ENCODE measurements at places on chromosomes 2 and 18.

GRCh38 chr2:24984912-24985311 is 13.2 kb upstream of the DNAJC27 start:
- DNase-seq, result peak; percentile 64

GRCh38 chr2:62826141-62826540 is 120.6 kb downstream of the EHBP1 start:
- no peak for DNase-seq

DNA sequence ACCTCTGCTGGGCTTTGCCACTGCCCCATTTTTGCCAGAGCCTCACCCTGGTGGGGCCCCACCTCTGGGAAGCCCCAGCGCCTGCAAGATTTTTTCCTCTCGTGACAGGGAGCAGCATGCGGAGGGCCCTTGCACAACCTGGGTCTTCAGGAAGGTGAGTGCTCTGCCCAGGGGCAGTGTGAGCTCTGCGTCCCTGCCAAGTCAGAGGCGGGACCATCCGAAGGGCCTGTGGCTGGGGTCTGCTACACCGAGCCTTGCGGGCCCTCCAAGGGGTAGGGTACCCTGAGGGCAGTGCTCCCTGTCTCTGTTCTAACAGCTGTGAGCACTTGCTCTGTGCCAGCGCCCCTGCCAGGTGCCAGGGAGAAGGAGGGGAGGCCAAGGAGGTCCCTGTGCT is 5.8 kb upstream of the ODC1 start:
- DNase-seq, result no peak

- no peak for DNase-seq
Observed at GRCh38 chr18:10420561-10421352, 33.7 kb upstream of the APCDD1 start.

DNA sequence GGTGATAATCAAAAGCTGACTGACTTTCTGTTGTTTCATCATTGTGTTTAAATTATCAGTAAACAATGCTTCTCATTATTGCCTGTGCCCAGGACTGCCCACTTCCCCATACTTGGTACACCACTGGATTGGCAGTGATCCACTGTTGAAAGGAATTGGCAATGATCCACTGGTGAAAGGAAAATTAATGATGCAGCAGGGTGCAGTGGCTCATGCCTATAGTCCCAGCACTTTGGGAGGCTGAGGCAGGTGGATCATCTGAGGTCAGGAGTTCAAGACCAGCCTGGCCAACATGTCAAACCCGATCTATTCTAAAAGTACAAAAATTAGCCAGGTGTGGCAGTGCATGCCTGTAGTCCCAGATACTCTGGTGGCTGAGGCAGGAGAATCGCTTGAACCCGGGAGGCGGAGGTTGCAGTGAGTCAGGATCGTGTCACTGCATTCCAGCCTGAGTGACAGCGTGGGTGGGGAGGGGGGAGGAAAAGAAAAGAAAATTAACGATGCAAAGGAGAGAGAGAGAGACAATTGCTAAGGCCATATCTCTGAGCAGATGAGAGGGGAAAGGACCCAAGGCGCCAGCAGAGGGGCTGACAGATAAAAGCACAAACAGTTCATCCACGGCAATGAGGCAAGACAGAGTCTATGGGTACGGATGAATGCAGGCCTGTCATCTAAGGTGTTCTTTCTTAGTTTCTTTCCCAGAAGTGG is 10.2 kb upstream of the GTF2A1L start:
- DNase-seq, result no peak

GRCh38 chr2:238105506-238106338 is 5.6 kb downstream of the ESPNL start:
- no peak for DNase-seq

DNA sequence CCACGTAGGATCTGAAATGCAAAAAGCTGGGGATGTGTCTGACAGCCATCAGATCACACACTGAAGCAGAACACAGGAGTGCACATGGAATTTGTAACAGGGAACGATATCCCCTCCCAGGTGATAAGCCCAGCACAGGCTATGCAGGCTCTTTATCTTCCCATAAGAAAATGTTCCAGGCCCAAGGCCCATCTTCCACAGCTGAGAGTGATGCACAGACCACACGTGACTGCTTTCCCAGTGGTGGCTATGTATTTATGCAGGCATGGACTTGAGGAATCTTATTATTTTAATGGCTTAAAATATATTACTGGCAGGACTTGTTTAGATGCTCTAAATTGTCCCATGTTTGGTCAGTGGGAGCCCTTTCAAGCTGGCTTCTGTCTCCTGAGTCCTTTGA is 70.5 kb upstream of the AFF3 start:
- DNase-seq, result no peak
